D341Med (cell line): ENCODE measurements at places on chromosomes 7 and 10.

DNA sequence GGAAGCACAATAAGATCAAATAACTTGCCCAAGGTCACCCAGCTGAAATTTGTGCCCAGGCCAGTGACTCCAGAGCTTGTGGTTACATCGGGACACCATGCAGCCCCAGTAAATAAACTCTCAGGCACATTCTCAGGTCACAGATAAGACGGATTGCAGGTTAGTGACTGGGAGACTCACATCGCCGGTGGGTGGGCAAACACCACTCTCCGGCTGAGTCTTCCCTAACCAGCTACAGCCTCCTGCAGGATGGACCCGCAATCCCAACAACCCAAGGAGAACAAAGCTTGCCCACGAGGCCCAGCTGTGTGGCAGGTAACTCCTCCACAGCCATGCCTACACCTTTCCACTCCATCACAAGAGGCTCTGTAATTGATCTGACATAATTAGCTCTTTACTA is 81.7 kb upstream of the EFCAB10 start:
- DNase-seq: no peak

DNA sequence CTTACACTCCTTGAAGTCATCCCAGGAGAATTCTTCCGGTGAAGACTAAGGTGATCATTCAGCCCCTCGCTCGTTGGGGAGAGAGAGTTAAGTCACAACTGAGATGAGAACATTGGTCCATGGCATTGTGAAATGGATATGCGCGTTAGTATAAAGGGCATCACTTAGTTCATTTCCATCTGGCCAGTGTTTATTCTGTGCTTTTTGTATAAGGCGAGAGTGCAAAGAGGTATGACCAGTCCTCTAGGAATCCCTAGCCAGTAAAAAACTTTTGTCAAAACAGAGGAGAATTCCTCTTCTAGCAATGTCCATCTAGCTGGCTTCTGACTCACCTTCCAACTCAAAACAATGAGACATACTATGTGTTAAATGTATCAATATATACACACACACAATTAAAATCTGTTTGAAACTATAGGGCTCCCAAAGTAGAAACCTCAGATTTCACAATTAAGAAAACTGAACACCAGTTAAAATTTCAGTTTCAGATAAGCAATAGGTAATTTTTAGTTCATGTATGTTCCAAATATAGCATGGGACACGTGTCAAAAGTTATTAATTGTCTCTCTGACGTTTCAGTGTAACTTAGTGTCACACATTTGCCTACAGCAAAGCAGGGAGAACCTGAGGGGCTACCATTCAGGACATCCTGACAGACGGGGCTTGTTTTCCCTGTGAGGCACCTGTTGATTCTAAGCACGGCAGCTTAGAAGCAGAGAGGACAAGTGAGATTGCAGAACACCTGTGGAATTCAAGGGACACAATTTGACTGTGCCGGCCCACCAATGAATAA is 158.9 kb downstream of the KLF6 start:
- no peak for DNase-seq

DNA sequence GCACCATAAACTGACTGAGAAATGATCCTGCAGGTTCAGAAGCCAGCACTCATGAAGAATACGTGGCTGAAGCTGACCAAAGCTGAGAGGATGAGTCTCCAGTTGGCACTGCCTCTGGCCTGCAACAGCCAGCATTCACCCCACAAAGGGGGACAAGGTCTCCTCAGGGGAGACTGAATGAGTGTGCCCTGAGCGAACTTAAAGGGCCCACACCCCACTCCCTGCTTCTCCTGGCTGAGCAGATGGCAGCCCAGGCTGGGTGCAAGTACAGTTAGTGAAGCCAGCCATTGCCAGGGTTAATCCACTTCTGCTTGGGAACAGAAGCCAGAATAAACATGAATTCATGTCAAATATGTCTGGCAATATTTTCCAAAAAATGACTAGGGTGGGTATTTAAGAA is 98.1 kb downstream of the PPP1R17 start:
- no peak for DNase-seq

DNA sequence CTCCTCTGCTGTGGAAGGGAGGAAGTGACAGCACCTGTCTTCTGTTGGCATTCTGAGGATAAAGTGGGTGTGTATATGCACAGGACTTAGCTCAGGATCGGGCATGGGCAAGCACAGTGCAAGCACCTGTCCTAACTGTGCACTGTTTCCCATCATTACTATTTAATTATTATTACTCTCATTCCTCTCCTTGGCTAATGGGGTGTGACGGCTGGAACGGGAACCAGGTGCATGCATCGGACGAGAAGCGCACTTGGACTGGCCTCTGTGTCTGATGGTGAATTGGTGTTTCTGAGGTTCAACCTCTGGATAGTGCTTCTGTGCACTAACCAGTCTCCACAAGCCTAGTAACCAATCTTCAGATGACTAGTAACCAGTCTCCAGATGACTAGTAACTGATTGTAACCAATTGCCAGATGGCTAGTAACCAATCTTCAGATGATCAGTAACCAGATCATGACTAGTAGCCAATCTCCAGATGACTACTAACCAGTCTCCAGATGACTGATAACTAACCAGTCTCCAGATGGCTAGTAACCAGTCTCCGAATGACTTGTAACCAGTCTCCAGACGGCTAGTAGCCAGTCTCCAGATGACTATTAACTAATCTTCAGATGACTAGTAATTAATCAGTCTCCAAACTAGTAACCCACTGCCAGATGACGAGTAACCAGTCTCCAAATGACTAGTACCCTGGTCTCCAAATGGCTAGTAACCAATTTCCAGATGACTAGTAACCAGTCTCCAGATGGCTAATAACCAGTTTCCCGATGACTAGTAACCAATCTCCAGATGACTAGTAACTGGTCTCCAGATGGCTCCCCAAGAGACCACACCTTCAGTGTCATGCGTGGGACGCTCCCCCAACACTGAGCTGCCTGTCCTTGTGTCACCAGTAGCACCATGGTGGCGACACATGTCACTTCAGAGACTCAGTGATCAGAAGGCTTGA is 85.8 kb downstream of the PAXIP1 start:
- DNase-seq: no peak

GRCh38 chr10:13707156-13707881 is 120.6 kb downstream of the PRPF18 start:
- no peak for DNase-seq

GRCh38 chr10:3396116-3396515 is 223.5 kb upstream of the PITRM1 start:
- no peak for DNase-seq

DNA sequence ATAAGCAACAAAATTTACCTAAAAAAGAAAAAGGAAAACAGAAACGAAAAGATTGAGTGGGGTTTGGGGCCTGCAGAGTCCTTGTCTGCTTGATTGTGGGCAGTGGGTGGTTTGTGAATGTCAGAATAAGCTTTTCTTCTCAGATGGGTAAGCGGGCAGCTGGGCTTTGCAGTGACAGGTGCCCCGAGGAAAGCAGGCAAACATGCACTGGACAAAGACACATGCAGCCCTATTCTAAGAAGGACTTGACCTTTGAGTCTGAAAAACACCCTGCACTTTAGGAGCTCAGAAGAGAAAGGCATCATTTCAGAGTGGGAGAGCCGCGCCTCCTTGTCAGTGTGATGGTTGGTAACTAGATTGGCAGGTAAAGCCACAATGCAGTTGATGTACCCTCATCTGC is 562.7 kb downstream of the PTPRN2 start:
- no peak for DNase-seq

GRCh38 chr10:71995887-71996575 is 31.8 kb downstream of the CHST3 start:
- DNase-seq: no peak

DNA sequence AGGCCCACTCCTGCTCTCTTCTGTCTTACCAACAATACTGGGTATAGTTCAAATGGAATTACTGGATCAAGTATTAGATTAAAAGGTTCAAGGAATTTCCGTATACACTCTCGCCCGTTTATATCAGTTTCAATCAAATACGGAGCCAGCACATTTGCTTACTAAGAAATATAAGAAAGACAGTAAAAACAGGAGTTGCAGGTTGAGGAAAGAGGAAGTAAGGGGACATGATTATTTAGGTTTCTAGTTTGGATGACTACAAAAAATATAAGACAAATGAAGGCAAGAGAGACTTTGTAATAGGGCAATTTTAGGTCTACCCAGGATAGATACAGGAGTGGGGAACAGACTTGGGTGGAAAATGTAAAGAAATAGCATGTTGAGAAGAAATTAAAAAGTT is 109.9 kb upstream of the ABI1 start:
- DNase-seq: no peak

- no peak for DNase-seq
These were observed 159.3 kb downstream of the LYZL1 start for GRCh38 chr10:29448125-29448524.

DNA sequence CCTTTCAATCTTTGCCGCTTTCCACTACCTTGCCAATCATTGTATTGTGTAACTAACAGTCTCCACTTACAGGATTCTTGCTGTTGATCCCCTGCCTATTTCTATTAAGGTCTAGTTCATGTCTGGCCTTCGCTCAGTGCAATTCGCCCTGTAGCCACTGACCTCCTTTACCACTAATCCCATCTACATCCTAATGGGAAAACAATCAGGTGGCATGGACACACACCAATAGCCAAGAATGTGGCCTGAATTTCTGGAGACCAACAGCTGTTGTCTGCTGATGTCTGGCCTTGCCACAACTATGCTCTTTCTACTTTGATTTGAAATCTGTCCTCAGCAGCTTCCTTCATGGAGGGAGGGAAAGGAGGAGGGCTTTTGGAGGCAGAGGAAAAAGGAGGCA is 546.2 kb downstream of the SORCS3 start:
- DNase-seq: no peak

GRCh38 chr10:73079779-73080541 is 16.7 kb downstream of the P4HA1 start:
- no peak for DNase-seq

DNA sequence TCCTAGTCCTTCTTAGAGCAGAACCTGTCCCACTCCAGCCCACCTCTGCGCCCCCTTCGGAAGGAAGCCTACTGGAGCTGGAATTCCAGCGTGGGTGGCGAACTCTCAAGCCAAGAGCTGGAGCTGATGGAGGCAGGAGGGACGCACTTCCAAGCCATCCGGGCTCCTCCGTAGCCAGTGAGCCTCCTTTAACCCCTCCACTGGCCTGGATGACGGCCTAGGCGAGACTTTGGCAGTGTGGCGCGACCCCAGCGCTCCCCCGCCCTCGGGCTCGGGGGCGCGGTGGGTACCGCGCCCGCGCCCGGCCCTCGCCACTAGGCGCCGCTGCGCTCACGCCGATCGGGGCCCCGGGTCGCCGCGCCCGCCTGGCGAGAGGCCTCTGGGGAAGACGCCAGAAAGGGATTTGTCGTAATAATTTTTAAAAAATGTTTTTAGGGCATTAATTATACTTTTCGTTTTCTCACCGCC is 5.1 kb upstream of the EMX2 start:
- peak; percentile 86 for DNase-seq

- no peak for DNase-seq
These were observed 1.6 kb downstream of the PRR15 start for GRCh38 chr7:29565224-29565630.

DNA sequence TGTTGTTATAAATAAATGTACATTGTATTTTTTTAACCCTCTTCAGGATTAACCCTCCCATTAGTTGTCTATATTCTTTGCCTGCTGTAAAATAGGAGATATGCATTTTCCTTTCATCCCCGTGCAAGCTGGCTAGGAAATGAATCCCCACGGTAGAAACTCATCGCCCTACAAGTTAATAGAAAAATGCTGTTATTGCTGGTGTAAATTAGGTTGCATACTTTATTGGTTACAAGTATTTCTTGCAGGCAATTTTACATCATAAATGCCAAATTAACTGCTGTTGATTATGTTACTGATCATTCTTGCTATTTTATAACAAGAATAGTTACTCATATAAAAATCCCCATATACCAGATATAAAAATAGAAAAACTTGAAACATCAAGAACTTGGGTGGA is 454.2 kb upstream of the KLF6 start:
- DNase-seq: no peak

DNA sequence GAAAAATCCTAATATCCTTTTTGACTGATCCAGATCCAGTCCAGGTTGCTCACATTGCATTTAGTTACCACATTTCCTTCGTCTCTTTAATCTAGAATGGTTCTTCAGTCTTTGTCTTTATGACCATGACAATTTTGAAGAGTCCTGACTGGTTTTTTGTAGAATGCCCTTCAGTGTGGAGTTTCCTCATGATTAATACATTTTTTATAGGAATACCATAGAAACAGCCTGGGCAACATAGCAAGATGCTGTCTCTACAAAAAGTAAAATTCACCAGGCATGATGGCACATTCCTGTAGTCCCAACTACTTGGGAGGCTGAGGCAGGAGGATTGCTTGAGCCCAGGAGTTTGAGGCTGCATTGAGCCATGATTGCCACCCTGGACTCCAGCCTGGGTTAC is 285.0 kb upstream of the KAT6B start:
- DNase-seq: no peak

DNA sequence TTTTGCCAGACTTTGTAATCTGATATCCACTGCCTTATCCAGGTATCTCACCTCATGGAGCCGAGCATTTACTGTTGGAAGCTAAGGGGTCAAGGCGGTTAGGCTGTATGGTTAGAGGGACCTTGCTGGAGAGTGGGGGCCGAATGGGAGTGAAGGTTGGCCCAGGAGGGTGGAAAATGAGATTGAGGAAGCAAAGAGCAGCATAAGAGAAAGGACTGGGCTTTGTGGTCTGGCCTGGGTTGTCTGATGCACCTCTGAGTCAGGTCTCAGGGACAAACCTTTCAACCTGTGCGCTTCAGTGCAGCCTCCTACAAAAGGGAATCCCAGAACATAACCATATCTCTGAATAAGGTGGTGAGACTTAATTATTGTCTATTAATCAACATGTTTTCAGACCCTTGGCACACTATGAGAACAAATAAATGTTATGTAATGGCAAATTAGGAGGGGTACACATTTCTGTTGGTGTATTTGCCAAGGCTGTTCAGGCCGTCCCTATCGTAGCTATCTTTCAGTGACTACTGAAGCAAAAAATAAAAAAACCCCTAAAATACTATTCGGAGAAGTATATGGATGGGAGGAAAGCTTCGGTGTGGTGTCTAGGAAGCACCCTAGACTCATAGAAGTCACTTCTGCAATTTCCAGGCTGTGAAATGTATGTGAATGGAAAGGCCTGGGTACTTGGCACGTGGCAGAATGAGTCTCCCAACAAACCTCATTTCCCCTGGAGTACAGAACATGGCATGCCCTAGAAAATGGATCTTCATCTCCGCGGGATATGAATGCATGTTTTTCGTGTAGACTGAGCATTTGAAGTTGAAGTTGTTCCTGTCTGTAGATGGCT is 4.3 kb downstream of the CAMK1D start:
- DNase-seq: no peak

GRCh38 chr7:22731766-22732165 is 4.8 kb downstream of the IL6 start:
- DNase-seq: no peak

DNA sequence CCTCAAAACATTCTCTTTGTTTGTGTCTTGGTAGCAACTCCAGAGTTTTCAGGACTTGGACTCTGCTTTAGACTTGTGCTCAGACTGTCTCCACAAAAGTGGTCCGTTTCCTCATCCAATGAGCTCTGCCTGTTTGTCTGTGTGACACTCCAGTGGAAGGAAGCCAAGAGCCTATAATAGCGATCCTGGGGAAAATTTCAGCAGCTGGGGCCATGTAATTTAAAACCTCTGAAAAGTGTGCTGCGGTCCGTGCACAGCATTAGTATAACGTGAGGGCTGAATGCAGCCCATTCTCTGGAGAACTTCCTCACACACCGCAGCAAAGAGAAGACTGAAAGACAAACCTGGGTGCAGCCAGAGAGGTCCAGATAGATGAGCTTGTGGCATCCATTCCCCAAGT is at the start of gene LRRC17:
TSS of gene LRRC17 (plus strand) at position 259 of the 400 bp plus-strand sequence. CDS start 20,914 bp downstream, outside the sequence.
- DNase-seq: peak; percentile 24

- DNase-seq: no peak
These were observed 174.6 kb upstream of the SVIL start for GRCh38 chr10:29809383-29809782.
